ENCODE measurements at places on chromosomes 16 and 17.
A peak's percentile ranks its signal among the peaks of the same experiment; 100 is the strongest.

GRCh38 chr17:80023481-80024205 is 12.0 kb downstream of the TBC1D16 start:
- DNase-seq = no peak

DNA sequence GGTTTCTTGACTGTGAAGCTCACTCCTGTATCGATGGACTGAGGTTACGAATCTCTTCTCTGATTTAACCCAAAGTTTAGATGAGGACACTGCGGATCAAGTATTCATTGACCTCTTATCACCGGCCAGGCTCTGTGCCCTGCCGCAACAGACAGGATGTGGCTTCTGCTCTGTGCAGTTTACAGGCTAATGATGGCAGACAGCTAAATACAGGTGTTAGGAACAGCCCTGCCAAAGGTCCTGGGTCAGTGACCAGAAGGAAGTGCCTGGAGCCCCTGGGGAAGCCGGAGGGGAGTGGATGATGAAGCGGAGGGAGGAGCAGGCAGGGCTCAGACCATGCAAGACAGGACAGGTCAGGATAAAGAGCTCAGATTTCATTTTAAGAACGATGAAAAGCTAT is 44.4 kb downstream of the HAPSTR1 start:
- DNase-seq = no peak

DNA sequence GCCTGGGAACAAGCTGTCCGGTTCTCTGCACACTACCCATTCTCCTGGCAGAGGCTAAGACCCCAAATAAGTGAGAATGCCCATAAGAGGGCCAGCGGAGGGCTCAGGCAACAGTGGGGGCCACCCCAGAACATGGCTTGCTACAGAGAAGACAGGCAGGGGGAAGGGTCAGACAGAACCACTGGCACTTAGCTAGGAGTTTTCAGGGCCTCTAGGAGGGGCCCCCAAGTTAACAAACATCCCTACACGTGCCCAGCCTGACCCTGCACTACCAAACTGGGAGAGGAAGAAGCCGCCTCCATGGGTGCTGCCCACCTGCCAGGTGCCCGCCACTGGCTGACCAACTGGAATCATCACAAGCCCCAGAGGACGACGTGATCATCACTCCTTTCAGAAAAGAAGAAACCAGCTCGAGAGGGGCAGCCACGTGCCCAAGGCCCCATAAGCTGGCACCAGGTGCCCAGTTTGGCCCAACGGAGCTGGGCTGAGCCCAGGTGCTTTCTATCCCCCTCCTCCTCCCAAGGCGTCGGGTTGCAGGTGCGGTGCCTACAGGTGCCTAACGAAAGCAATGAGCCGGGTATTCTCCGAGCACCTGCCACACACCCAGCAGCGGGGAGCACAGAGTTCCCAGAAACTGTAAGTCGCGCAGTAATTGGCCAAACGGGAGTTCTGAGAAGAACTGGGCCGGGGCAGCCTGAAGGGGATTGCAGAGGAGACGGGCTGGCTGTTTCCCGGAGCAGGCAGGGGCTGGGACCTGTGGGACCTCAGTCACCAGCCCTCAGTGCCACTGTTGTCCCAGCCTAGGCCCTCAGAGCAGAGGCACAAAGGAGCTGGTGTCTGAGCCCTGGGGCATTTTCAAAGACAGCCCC is 13.2 kb downstream of the RPH3AL start:
- DNase-seq = no peak

DNA sequence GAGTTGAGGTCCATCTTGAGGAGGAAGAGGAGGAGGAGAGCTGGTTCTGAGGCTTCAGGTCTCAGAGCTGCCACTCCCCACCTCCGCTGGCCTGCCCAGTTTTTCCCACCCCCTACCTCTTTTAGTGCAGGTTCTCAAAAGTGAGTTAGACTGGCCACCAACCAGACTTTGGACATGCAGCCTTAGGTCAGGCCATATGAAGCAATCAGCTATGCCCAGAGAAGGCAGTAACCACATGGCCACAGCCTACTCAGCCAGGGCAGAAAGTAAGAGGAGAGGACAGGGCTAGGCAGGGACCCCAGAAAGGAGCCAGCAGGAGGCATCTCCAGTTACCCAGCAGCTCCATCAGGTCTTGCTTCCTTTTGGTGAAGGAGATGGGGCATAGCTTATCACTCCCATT is 9.0 kb downstream of the MYO15A start:
- no peak for DNase-seq

DNA sequence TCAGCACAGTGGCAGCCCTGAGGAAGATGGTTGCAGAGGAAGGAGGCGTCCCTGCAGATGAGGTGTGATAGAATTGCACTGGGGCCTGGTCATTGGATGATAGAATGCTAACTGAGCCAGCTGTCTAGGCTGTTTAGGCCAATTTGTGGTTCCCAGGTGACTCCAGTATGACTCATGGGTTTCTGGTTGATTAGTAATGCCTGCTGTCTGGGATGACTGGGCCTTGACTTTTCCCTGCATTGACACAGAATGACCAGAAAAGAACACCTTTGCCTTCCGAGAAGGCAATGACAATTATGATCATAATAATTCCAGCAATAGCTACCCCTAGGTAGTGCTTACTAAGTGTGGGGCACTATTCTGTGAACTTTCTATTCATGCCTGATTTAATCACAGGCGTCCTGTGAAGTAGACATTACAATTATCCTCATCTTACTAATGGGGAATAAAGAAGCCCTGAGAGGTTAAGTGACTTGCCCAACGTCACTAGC is 31.5 kb downstream of the USP43 start:
- DNase-seq = no peak

- DNase-seq = no peak
Observed at GRCh38 chr16:67736858-67737257, 17.7 kb upstream of the GFOD2 start.

GRCh38 chr17:55157165-55157564 is 107.6 kb upstream of the HLF start:
- DNase-seq = no peak

DNA sequence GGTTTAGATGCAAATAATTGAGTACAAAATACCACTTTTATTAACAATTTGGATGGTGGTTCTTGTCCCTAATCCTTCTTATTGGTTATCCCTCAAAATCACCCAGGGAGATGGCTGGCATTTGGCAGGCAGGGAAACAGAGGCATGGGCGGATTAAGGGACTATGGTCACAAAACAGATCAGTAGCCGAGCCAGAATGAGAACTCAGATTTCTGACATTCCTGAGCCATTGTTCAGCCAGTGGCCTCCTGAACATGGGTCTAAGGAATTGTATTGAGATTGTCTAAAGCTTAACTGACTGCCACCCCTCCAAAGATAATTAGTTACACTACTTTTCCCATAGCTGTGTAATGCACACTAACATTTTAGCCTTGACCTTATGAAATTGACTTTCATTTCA is 88.4 kb downstream of the CHD9NB start:
- peak; percentile 69 for DNase-seq

- DNase-seq = no peak
Observed at GRCh38 chr17:80476877-80477646, 655 bp upstream of the NPTX1 start.

DNA sequence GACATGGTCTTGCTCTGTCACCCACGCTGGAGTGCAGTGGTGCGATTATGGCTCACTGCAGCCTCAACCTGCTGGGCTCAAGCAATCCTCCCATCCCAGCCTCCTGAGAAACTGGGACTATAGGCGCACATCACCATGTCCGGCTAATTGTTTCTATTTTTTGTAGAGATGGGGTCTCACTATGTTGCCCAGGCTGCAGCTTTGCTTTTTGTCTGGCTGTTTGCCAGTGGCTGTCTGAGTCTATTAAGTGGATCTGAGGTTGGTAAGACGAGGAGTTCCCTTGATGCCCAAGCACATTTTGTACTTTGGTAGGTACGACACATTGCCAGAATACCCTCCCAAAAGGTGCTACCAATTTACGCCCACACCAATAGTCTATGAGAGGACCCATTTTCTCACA is 5.1 kb downstream of the TBX21 start:
- DNase-seq = no peak

DNA sequence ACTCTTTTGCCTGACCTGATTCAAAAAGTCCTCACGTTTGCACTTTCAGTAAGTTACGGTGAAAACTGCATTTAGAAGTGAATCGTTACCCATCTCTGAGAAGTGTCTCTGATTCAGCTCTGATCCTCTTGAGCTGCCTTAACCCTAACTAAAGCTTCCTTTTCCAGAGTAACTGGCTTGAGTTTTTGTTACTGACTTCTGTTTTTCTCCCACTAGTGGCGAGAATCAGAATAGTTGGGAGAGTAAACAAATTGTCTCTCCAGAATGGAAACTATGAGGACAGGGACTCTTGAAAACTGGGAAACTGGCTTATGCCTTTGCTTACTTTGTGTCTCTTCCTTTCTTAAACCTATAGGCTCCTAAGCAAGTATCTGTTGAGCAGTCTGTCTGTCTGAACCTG is 31.3 kb upstream of the KPNB1 start:
- no peak for DNase-seq

GRCh38 chr17:6574687-6575595 is 18.6 kb upstream of the PITPNM3 start:
- no peak for DNase-seq

DNA sequence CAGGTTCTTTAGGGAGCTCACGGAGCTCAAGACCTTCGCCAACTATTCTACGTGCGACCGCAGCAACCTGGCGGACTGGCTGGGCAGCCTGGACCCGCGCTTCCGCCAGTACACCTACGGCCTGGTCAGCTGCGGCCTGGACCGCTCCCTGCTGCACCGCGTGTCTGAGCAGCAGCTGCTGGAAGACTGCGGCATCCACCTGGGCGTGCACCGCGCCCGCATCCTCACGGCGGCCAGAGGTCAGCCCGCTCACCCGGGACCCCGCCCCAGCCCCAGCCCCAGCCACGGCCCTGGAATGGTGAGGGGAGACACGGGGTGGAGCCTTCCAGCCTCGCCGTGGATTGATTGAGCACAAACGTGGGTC is 13.5 kb downstream of the SARM1 start:
- no peak for DNase-seq

GRCh38 chr17:57619061-57619937 is 125.8 kb downstream of the CCDC182 start:
- DNase-seq = no peak

DNA sequence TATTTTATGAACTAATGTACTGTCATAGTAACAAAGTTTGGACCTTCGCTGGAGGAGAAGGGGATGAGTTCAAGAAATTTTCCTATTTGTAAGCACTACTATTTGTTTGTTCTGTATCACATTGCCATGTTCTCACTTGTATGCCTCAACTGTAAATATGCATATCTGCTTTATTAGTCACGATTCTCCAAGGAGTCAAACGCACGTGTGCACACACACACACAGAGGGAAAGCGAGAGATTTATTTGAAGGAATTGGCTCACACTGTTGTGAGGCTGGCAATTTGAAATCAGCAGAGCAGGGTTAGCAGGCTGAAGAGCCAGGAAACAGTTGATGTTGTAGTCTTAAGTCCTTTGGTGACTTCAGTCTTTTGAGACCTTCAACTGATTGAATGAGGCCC is 24.9 kb upstream of the MYH2 start:
- DNase-seq = no peak

- DNase-seq = no peak
Observed at GRCh38 chr16:50093607-50094539, 28.1 kb downstream of the HEATR3 start.

DNA sequence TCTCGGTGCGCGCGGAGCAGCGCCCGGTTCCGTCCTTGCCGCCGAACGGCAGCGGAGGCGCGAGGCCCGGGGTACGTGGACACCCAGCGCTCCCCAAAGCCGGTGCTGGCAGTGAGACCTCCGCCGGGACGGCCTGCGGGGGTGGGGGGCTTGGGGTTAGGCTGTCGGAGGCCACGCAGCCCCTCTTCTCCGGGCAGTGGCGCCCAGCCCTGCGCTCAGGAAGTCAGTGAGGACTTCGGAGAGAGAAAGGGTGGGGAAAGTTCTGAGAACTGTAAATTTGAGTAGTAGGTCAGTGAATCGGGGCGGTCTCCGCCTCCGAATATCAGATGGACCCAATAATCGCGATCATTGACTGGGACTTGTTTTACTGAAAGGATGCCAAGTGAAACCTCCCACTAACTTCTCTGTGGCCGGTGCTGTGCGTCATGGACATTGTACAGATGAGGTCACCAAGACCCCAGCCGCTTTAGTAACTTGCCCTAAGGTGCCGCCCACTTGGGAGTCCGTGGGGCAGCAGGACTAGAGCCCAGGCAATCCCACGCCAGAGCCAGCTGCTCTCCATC is 468 bp downstream of the IL4R start:
- no peak for DNase-seq

DNA sequence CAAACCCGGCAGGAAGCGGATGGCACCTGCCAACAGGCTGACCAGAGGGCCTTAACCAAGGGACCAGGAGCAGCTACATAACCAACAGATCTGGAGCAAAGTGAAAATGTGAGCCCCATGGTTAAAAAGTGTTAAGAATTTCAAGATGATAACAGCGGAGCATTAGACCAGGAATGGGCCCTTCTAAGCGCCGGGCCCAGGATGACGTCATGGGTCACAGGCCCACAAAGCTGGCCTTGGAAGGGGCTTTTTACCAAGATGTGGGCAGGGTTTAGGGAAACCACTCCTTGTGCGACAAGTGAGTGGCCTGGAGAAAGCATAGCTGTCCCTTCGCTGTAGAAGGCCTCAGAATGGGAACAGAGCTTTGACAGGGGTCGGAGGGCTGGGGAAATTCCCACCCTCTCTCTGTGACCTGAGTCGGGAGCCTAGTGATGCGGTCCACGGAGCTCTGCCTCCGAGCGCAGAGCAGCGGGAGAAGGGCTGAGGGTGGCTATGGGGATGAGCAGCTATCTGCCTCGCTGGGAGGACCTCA is 84.4 kb upstream of the RPL38 start:
- DNase-seq = no peak

- DNase-seq = no peak
Observed at GRCh38 chr16:89248196-89248982, 30.9 kb downstream of the ZNF778 start.

DNA sequence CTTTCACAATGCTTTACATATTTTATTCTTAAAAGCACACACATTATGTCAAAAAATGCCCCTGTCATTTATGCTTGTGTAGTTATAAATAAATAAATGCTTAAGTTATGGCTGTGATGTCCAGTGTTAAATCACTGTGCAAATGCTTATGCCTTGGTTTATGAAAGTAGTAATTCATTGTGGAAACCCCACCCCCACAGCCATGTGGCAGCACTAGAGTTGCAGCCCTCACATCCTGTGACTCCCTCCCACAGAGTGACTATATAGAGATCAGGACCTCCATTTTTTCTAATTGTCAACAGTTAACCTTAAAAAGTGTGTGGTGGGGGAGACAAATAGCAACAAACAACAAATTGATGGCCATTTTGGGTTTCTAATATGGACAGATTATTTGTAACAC is 2.4 kb downstream of the SKAP1 start:
- no peak for DNase-seq

GRCh38 chr17:6853764-6854442 is 22.4 kb upstream of the TEKT1 start:
- no peak for DNase-seq

GRCh38 chr17:82832411-82832810 is 7.4 kb downstream of the ZNF750 start:
- DNase-seq = no peak

Measured in neuronal stem cell (in vitro differentiated cells).